ENCODE measurements at places on chromosomes 5 and 9. TPM values are rescaled to one million over a fixed set of nuclear protein-coding genes. Genes with fewer than 3 reads are reported as not detected.

Gene ZNF354C
- total RNA-seq = 3.8 TPM

Gene GPR150
- total RNA-seq = 0.11 TPM

Gene GABBR2
- total RNA-seq = 3.1 TPM

Gene GPRIN1
- 2.8 TPM for total RNA-seq

Gene PCDHA4
- not detected for total RNA-seq

Gene KCNIP1
- not detected for total RNA-seq

Gene SH3PXD2B
- 23.7 TPM for total RNA-seq

Gene CDH9
- not detected for total RNA-seq

Gene HAPLN1
- total RNA-seq = 111 TPM

Gene MARCOL
- total RNA-seq = not detected

Gene FST
- total RNA-seq = 82.4 TPM

Gene DRD1
- total RNA-seq = not detected

Gene LRRC14B
- total RNA-seq = not detected

Gene NACC2
- total RNA-seq = 41.4 TPM

Gene INSYN2B
- 15.5 TPM for total RNA-seq

Gene DMRT3
- total RNA-seq = not detected

- DNase-seq = no peak
- peaks cover 2% of the 10 kb centered on the region for H3K27me3 ChIP-seq
- no peak overlapping the region for H3K4me3 ChIP-seq
- peaks cover 19% of the 10 kb centered on the region for H3K36me3 ChIP-seq
- H3K27ac ChIP-seq = no peak overlapping the region
These were observed 5.1 kb upstream of the NDST1 start for GRCh38 chr5:150502847-150503246.

GRCh38 chr9:18362901-18363685, 110.9 kb upstream of the ADAMTSL1 start:
- no peaks in the 10 kb centered on the region for H3K36me3 ChIP-seq
- peak overlapping the region; percentile 53 for H3K4me3 ChIP-seq
- peaks cover 65% of the 10 kb centered on the region for H3K4me1 ChIP-seq

DNA sequence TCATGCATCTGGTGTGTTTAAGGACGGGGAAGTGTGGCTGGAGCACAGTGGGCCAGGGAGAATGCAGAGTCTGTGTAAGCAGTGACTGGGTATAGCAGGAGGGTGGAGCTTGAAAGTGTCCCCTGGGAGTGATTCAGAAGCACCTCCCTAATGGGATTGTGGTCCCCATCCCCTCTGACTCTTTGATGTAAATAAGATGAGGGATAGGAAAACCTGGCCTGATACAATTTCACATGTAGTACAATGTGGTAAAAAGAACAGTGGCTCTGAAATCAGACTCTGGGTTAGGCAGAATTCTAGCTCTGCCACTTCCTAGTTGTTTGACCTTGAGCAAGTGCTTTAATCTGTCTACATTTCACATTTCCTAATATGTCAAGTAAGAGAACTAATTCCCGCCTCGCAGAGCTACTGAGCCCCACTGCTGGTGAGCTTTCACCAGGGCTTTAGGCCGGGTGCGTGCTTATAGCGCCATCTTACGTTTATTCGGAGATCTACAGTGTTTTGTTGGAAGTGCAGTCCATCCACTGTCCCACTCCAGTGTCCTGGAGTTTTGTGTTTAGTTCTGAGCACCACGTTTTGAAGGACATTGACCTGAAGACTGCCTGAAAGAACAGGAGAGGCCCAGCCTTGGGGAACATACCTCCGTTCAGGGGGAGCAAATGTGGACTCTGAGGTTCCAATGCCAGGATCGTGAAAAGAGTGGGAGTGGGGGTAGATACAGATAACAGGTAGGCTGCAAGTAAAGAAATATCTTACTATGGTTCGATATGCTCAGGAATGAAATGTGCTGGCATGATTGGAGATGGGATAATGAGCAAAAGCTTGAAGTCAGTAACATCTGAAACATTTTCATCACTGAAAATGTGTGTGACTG, 51.2 kb upstream of the TESK1 start:
- H3K27me3 ChIP-seq = peaks cover 11% of the 10 kb centered on the region
- H3K4me3 ChIP-seq = no peak overlapping the region
- peak; percentile 72 for DNase-seq
- H3K36me3 ChIP-seq = peaks cover 42% of the 10 kb centered on the region
- peaks cover 28% of the 10 kb centered on the region for H3K4me1 ChIP-seq

- peaks cover 30% of the 10 kb centered on the region for H3K27me3 ChIP-seq
- H3K4me3 ChIP-seq = peak overlapping the region; percentile 97
- no peak for DNase-seq
- peaks cover 74% of the 10 kb centered on the region for H3K36me3 ChIP-seq
- H3K4me1 ChIP-seq = peaks cover 47% of the 10 kb centered on the region
These were observed 1.8 kb downstream of the RPL12 start for GRCh38 chr9:127449332-127449966.

DNA sequence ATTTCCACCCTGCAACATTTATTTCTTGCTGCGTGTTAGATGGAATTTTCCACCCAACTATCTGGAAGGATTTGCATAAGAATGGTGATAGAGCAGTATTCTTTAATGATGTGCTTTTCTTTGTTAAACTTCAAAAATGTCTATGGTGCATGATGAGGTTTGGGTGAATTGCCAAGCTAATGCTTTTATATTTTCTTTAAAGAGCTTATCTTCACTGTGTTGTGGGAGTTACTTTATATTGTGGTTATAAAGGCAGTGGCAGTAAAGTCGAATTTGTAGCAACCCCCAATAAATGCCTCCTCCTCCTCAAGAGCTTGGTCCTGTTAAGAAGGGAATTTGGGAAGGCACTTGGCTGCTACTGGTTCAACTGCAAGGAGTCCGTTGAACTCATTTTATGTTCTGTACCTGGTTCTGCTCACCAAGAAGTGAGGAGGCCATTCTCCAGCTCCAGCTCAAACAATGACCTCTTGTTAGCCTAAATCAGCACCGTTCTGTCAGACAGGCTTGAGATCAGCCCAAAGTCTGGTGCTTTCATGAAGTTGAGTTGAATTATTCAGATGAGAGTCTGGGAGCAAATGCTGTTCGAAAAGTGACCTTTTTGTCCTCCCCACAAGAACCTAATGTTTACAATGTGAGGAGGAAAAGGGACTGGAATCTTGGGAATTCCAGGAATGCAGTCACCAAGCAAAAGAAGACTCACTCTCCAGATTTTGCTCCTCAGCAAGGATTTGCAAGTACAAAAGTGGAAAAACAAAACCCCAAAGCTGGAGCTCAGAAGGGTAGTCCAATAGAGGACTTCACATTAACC, 217.0 kb downstream of the TMEM38B start:
- no peak overlapping the region for H3K4me3 ChIP-seq
- no peaks in the 10 kb centered on the region for H3K27me3 ChIP-seq
- no peaks in the 10 kb centered on the region for H3K36me3 ChIP-seq
- no peak for DNase-seq

DNA sequence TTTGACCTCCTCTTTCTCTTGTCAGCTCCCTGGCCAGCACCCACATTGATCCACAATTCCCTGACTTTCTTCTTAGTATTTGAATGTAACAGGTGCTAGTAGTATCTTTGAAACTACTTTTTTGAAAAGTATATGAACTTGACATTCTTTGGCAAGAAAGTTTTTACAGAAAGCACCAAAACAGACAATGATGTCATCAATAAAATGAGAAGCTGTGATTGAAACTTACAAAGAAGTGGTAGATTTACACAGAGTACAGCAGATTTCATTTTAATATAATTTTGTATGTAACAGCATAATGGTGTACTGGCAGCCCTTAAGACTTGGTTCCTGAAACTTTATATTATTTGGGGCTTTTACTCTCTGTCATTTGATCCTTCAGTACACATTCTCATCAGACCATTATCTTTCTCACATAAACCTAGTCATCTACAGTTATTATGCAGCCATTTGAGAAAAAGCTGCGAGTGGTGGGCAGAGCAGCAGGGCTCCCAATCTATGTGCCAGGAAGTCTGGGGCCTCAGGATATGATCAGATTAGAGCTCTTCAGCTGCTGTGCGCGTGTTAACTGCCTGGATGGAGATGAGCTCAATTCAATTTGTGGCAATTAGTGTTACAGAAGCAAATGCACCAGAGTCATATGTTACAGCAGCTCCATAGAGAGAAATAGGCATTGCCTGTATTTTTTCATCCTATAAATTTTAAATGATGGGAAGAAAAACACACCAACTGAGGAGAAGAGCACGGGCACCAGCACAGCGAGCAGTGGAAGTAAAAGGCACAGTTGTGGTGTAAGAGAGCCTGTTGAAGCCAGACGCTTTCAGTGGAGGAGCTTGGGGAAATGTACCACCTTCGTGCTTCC, 126.1 kb downstream of the STARD4 start:
- H3K4me3 ChIP-seq = no peak overlapping the region
- H3K27ac ChIP-seq = no peak overlapping the region
- H3K27me3 ChIP-seq = no peaks in the 10 kb centered on the region
- H3K36me3 ChIP-seq = no peaks in the 10 kb centered on the region
- DNase-seq = no peak
- H3K4me1 ChIP-seq = peaks cover 37% of the 10 kb centered on the region

DNA sequence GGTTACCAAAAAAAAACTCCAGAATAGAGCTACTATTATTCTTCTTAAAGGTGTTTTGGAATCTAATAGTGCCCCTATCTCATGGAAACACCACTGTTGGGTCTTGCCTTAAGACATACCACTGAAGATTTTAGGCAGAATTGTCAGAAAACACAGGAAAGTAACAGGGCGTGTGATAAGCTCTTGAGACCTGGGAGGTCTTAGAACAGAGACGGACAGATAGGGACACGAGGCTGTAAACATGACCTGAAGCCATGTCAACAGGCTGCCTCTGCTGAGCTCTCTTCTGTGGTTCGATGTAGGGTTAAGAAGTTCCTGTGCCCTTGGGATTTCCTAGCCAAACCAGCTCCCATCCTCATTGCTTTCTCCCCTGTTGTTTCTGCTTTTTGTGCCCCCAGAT, 69.3 kb downstream of the CTSL start:
- peaks cover 36% of the 10 kb centered on the region for H3K4me1 ChIP-seq
- DNase-seq = no peak
- H3K27me3 ChIP-seq = peaks cover under 1% of the 10 kb centered on the region

DNA sequence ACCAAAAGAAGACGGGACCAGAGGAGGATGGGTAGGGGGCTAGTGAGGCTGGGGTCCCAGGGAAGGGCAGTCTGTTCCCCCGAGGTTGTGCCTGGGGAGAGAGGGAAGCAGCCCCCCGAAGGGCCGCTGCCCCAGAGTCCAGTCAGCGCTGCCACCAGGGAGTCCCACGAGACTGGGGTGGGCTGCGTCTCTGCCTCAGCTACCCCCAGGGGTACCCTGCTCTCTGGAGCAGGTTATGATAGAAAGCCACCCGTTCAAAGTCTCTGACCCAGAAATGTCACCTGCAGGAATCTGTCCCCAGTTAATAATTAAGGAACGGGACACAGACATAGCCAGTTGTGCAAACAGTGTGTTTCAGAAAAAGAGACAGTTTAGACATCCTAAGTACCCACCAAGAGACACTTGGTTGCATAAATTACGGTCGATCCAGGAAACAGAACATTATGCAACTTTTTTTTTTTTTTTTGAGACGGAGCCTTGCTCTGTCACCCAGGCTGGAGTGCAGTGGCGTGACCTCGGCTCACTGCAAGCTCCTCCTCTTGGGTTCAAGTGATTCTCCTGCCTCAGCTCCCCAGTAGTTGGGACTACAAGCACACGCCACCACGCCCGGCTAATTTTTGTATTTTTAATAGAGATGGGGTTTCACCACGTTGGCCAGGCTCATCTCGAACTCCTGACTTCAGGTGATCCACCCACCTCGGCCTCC, 10.7 kb upstream of the AGPAT2 start:
- H3K36me3 ChIP-seq = no peaks in the 10 kb centered on the region
- no peak overlapping the region for H3K4me3 ChIP-seq
- no peak for DNase-seq
- peaks cover 39% of the 10 kb centered on the region for H3K27me3 ChIP-seq
- no peak overlapping the region for H3K27ac ChIP-seq

GRCh38 chr9:37371565-37372464, 50.7 kb upstream of the GRHPR start:
- DNase-seq = no peak
- H3K4me1 ChIP-seq = no peaks in the 10 kb centered on the region
- no peak overlapping the region for H3K4me3 ChIP-seq
- no peak overlapping the region for H3K27ac ChIP-seq
- H3K27me3 ChIP-seq = peaks cover 16% of the 10 kb centered on the region

GRCh38 chr9:15240927-15241326, 66.1 kb downstream of the TTC39B start:
- peaks cover 29% of the 10 kb centered on the region for H3K36me3 ChIP-seq
- H3K27ac ChIP-seq = no peak overlapping the region
- H3K27me3 ChIP-seq = no peaks in the 10 kb centered on the region
- H3K4me3 ChIP-seq = no peak overlapping the region
- peaks cover 38% of the 10 kb centered on the region for H3K4me1 ChIP-seq
- DNase-seq = no peak

DNA sequence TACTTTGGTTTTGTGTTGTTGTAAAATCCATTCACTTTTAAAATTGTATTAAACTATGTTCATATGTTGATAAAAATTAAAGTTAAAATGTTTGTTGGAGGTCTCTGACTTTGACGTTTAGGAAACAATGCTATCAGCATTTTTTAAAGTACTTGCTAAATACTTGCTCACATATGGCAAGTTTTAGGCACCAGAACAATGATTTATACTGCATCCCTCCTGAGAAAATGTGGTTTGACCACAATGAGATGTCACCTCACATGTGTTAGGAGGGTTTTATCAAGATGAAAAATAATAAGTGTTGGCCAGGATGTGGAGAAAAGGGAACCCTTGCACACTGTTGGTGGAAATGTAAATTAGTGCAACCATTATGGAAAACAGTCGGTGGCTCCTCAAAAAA, 180.8 kb downstream of the HSD17B3 start:
- H3K27ac ChIP-seq = no peak overlapping the region
- H3K4me3 ChIP-seq = no peak overlapping the region
- no peak for DNase-seq
- H3K4me1 ChIP-seq = no peaks in the 10 kb centered on the region
- no peaks in the 10 kb centered on the region for H3K36me3 ChIP-seq

DNA sequence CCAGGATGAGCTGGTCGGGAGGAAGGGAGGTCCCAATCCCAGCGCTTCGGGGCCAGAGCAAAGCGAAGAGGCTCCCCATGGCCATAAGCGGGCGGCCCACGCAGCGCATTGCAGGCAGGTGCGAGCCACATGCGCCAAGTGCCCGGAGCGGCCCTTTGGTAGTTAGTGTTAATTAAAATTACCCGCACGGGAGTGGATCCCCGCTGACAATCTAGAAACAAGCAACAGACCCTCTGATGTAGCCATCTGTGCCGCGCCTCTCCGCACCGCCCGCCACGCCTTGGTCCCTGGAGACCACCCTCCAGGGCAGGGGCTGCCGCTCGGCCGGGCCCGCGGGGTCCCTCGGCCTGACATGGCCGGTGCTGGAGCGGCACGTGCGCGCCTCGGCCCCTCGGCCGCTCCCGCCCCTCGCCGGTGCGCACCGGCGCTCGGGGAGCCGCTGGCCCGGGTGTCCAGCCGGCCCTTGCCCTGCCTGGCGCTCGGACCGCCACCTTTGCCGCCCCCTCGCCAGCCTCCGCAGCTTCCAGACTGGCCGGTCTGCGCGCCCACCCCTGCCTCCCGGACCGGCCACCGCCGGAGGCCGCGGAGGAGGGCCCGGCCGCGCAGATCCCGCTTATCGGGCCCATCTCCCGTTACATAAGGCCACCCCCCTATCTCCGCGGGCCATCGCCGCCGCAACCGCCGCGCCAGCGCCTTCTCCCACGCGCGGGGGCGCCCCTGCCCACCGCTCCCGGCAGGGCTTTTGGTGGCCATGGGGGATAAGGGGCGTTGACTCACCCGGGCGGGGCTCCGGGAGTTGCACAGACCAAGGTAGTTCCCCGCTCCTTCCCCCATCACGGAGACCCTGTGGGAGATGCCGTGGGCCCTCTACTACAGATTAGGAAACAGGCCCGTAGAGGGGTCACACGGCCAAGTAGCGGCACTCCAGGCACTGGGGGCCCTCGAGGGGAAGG, 1.9 kb upstream of the IL13 start:
- H3K4me1 ChIP-seq = no peaks in the 10 kb centered on the region
- H3K27ac ChIP-seq = no peak overlapping the region
- peaks cover 21% of the 10 kb centered on the region for H3K27me3 ChIP-seq
- DNase-seq = no peak
